NCI-H1048 (cell line): ENCODE measurements at places on chromosomes 5 and 9.

GRCh38 chr5:2894316-2894715, 142.8 kb upstream of the IRX2 start:
- no peak for DNase-seq

GRCh38 chr5:7741415-7742065, 109.4 kb downstream of the CFAP90 start:
- no peak for DNase-seq

DNA sequence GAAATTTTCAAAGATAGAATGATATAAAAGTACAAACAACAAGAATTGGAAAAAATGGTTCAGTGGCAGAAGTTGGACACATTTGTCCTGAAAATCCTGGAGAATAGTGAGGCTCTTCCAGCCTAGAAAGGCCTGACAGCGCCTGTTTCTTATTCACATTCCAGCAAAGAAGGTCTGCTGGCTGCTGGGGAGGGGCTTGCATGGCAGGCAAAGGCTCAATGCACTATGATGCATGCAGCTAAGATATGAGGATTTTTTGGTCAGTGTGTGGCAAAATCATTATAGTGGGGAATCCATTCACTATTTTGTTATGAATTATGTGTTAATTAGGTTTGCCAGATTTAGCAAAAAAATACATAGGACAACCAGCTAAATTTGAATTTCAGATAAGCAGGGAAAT, 243.9 kb upstream of the SLC30A5 start:
- DNase-seq = no peak

- DNase-seq = no peak
These were observed 8.1 kb upstream of the RAD23B start for GRCh38 chr9:107274953-107275422.

DNA sequence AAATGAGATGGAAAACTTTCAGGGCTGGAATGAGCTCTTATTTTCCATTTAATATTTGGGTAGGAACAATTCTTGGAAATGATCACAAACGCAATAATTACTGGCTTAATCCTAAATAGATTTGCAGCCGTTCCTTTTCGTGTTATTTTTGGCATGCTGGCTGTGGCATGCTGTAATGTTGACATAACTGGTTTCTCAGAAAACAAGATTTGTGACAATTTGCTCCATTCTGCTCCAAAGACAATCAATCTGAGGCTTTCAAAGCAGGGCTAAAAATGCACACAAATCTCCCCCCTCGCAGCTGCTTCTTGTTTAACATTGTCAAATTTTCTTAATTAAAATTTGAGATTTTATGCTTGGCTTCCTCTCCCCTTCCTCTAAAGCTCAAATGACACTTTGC, 151.2 kb downstream of the TTC39B start:
- DNase-seq = no peak

DNA sequence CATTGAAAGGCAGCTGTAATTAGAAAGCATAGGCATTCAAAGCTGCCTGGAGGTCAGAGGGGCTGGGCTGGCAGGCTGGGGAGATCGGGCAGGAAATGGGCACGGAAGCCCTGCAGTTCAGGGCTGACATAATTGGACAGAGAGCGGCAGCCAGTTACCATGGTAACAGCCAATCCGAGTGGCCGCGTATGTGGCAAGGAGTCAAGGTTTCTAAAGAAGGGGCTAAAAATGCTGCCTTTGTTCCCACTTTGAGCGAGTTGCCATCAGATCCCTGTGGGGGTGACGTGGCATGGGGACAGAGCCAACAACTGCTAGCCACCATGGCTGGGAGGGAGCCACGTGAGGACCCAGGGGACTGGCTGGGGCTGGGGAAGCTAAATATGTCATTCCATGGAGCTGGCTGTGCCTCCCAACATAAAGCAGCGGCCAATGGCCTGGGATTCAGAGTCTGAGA, 44.7 kb upstream of the NDFIP1 start:
- no peak for DNase-seq

DNA sequence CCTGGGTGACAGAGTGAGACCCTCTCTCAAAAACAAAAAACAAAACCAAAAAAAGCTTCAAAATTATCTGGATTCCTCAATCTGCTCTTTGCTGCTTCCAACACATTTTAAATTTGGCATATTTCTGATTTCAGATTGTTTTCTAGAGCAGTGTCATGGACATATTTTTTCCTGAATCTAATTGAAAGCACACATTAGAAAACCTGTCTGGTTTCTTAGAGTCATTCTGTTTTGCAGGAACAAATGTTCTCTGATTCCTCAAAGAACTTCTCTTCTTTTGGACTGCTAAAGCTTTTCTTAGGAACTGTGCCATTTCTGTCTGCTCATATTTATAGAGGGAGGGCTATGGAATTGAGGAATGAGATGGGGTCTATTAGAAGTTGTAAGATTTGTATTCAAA, 81.6 kb downstream of the RAI14 start:
- no peak for DNase-seq

- no peak for DNase-seq
These were observed 16.7 kb downstream of the FAM193B start for GRCh38 chr5:177537389-177538361.

DNA sequence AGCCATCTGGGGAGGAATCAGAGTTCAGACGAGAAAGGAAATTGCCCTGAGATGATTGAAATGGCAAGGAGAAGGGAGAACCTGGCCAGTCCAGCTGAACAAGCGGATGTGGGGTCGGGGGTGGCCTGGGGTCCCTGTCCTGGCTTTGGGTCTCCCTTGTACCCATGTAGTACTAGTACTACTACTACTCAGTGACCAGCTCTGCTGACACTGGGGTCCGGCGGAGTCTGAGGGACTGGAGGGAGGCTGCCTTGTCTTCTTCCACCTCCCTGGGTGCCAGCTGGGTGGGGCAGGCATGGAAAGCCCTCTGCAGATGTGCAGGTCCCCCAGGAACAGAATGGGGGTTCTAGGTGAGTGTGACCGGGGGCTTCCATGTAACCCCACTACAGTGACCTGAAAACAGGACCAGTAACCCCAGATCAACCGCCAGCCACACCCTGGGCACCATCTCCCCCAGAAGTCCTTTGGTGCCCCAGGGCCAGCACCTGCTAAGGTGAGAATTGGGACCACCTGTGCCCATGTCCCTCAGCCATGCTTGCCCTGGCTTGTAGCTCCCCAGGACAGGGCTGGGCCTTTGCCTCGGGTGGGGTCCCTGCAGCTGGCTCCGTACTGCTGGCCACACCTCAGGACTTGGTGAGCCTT, 89.1 kb upstream of the COL5A1 start:
- no peak for DNase-seq

- DNase-seq = no peak
These were observed 102.2 kb downstream of the ANGPTL2 start for GRCh38 chr9:127020036-127020801.

DNA sequence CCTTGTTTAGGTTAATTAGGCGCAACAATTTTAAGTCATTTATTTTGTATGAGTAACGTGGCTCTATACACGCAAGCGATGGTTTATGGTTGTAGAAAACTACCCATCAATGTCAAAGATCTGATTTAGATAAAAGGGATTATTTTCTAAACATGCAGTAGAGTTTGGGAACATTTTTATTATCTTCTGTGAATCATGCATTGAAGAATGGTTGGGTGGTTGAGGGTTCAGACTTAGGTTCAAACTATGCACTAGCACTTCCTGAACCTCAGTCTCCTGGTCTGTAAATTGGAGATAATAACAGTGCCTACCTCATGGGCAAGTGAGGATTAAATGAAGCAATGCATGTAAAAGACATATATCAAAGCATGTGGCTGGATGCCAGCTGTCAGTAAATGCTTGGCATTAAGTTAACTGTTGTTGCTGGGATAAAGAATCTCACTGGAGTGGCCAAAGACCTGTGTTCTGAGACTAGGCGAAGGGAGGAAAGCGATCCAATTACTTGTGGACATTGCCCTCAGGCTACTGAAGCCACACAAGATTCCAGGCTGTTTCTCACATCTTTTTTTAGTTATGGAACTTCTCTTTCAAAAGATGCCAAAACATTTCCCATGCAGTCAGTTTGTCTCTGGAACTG, 1.1 kb upstream of the OTULINL start:
- no peak for DNase-seq

- no peak for DNase-seq
These were observed 31.9 kb upstream of the F2R start for GRCh38 chr5:76683816-76684731.

GRCh38 chr9:137383784-137384756, 38.9 kb downstream of the EXD3 start:
- DNase-seq = no peak

GRCh38 chr9:128550770-128551656, 1.4 kb upstream of the SPTAN1 start:
- no peak for DNase-seq

DNA sequence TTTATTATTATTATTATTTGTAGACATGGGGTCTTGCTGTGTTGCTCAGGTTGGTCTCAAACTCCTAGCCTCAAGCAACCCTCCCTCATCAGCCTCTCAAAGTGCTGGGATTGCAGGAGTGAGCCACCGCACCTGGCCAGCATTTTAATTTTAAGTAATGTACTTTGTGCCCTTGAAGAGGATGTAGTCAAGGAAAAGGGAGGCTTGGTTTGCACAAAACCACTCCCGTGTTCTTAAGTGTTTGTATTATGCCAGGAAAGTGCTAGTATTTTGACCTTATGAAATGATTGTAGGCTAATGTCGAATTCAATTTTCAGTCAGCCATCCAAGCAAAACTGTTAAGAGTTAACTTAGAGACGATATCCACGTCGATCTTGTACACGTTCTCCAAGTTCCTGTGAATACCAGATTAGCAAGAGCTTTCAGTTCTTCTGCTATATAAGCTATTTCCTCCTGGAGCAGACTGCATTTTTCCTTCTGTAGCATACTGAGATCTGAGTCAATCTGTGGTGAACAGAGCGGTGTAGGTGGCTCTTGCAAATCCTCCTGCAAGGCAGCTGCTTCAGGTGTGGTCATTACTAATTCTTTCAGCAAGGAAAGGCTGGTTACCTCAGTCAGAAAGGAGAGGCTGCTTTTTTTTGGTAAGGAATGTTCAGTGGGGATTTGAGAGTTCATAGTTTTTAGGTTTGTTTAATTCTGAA, 23.7 kb downstream of the CCDC171 start:
- no peak for DNase-seq

- no peak for DNase-seq
These were observed 747 bp downstream of the TRPM3 start for GRCh38 chr9:71120501-71121247.

DNA sequence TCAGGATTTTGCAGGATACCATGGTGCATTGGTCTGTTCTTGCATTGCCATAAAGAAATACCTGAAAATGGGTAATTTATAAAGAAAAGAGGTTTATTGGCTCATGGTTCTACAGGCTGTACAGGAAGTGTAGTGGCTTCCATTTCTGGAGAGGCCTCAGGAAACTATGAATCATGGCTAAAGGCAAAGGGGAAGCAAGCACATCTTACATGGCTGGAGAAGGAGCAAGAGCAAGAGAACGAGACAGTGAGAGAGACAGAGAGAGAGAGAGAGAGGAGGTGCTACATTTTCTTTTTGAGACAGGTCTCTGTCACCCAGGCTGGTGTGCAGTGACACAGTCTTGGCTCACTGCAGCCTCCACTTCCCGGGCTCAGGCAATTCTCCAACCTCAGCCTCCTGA, 43.9 kb downstream of the P4HA2 start:
- DNase-seq = no peak

- DNase-seq = no peak
These were observed 360.5 kb downstream of the KCTD16 start for GRCh38 chr5:144531188-144531587.

GRCh38 chr9:122844137-122844536, 15.7 kb upstream of the PDCL start:
- no peak for DNase-seq

DNA sequence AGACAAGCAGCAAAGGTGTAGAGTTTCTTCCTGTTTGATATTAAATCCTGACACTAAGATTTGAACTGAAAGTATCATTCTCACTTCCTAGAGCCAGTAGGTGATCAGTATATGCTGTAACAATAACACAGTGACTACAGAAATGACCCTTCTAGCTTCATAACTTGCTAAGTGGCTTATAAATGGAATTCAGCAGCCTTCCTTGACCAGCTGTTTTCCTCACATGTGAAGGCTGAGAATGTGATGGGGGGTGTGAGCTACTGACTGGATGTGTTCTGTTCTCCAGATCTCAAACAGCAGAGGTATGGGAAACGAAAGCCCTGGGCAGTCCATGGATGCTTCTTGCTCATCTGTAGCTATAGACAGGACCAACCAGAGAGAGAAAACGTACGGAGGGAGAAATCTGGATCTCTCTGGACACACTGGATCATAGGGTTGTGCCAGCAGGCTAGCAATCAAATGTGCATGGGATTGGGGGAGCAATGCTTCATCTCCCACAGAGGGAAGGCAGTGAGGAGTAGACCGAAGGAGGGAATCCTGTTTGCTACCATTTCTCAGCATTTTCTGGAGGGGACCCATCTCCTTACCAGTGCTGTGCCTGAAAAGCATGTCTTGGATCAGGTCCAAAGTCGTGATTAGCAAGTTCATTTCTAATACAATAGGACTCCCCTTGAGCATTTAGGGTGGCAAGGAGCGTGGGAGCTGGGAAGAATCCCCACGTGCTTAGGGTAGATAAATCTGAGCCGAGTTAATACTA, 39.4 kb downstream of the TNFAIP8 start:
- DNase-seq = no peak

DNA sequence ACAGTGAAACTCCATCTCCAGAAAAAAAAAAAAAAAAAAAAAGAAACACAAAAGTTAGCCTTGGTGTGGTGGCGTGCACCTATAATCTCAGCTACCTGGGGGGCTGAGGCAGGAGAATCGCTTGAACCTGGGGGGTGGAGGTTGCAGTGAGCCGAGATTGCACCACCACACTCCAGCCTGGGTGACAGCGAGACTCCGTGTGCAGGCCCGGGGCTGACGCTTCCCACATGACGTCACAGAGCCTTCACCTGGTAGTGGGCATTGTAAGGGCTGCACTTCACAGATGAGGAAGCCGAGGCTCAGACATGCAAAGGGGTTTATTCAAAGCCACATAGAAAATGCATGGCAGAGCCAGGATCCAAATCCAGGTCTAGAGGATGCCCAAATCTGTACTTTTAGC, 114.2 kb downstream of the GAPVD1 start:
- DNase-seq = no peak

DNA sequence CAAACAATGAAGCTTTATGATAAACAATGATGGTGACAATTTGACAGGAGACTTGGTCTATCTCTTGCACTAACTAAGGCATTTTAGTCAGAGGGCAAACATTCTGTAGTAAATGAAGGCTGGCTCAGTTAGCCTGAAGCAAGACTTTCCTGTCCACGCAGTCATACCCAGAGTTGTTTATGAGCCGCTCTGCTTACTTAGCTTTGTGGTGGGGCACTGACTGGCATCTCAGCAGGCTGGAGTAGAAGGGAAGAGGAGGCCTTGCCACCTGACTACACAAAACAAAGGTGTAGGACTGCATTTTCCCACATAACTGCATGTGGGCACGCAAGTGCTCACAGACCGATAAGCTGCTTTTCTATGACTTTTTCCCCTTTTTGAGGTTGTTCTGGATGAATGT, 133.7 kb upstream of the EPB41L4A start:
- no peak for DNase-seq

DNA sequence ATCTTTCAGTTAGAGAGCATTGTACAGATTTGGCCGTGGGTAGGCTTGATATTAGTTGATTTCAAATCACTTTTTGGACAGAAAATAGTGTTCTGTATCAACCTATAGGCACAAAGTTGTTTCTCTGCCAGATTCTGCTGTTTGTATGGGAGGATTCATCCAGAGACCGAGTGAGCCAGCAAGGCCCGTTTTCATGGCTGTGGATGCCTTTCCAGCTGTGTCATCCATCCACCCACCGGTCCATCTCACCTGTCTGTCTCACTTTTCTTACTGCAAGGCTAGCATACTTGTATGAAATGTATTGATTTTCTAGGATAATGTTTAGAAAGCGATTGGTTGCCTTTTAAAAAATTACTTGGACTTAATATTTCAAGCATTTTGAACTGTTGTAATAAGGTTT, 34.4 kb downstream of the ICE1 start:
- DNase-seq = no peak
